A549 treated with ZK216348 at 1 μM for 4 hours (cell line): ENCODE measurements at places on chromosomes 11 and 22. TPM values are rescaled to one million over a fixed set of nuclear protein-coding genes. Genes with fewer than 3 reads are reported as not detected.

The RCOR2 gene
- 0.64 to 1.0 TPM (median 0.95 TPM) in 5 replicates for total RNA-seq

The CCS gene
- 22.1 to 34.1 TPM (median 30.4 TPM) in 5 replicates for total RNA-seq

The OR10V1 gene
- total RNA-seq, result not detected in 5 replicates

The APLP2 gene
- total RNA-seq, result 157 to 194 TPM (median 171 TPM) in 5 replicates

The ART5 gene
- 0.18 to 0.70 TPM (median 0.25 TPM) in 4 of 5 replicates, not detected in the other for total RNA-seq

The TBX1 gene
- 1.5 to 6.0 TPM (median 4.3 TPM) in 5 replicates for total RNA-seq

The TSPAN18 gene
- total RNA-seq, result 1.9 to 3.6 TPM (median 2.9 TPM) in 5 replicates

The MAJIN gene
- not detected in 5 replicates for total RNA-seq

The DCHS1 gene
- 0.05 to 0.13 TPM (median 0.10 TPM) in 5 replicates for total RNA-seq

The RBM7 gene
- 23.8 to 38.5 TPM (median 26.5 TPM) in 5 replicates for total RNA-seq

The MPEG1 gene
- not detected in 5 replicates for total RNA-seq

The SLC25A45 gene
- 10.4 to 16.8 TPM (median 13.0 TPM) in 5 replicates for total RNA-seq

The TENM4 gene
- total RNA-seq, result 0.14 to 0.20 TPM in 2 of 5 replicates, not detected in the others

The C11orf16 gene
- not detected in 5 replicates for total RNA-seq

The MMP27 gene
- total RNA-seq, result not detected in 5 replicates

The SYT9 gene
- 0.08 to 0.31 TPM (median 0.21 TPM) in 5 replicates for total RNA-seq

The SHANK3 gene
- total RNA-seq, result 1.9 to 6.0 TPM (median 5.2 TPM) in 5 replicates

The GGT1 gene
- 62.1 to 120 TPM (median 102 TPM) in 5 replicates for total RNA-seq

The CNGA4 gene
- 0.12 TPM in 2 of 5 replicates, not detected in the others for total RNA-seq

The CCDC82 gene
- 15.1 to 24.0 TPM (median 19.2 TPM) in 5 replicates for total RNA-seq

The EXPH5 gene
- total RNA-seq, result 0.03 to 0.06 TPM (median 0.04 TPM) in 4 of 5 replicates, not detected in the other

The CHRDL2 gene
- total RNA-seq, result 2.2 to 6.3 TPM (median 4.6 TPM) in 5 replicates
